Lung microvascular endothelial cell (primary cell): ENCODE measurements at places on chromosomes 13 and 19.
A peak's percentile ranks its signal among the peaks of the same experiment; 100 is the strongest.

DNA sequence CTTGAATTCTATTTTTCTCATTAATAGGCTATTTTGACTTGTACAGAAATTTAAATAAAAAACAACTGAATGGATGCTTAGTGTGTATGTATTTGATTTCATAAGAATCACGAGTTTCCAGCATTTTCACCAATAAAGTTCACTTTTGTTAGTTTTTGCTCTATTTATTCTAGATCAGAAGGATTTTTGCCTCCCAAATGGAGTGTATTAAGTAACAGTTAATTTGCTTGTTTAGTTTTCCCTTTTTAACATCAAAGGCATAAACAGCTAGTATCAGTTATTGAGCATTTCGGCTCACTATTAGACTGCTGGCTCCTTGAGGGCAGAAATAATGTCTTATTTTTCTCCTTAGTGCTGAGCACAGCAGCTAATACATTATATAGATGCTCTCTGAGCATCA lies 414.1 kb downstream of the FGF9 start:
- DNase-seq, result no peak

- DNase-seq, result no peak
Observed at GRCh38 chr19:16625163-16625958, 2.6 kb downstream of the MED26 start.

DNA sequence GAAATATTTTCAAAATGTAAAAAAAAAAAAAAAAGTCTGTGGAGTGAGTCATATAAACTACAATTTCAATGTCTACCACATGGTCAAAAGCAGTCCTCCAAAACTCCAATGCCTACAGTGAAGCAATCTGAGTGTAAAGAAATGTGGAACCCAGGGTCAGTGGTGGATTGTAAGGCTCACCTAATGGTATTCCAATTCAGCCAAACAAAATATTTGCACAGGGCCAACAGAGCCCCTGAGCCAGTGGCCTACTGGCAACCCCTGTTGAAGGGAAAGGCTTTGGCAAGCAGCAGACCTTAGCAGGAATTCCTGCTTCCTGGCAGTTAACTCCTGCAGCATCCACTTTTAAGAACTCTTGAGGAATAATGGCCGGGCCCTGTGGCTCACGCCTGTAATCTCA lies 3.4 kb downstream of the DNMT1 start:
- DNase-seq, result peak; percentile 75

GRCh38 chr13:100480676-100481075 lies 107.9 kb downstream of the GGACT start:
- no peak for DNase-seq

- no peak for DNase-seq
Observed at GRCh38 chr13:101868585-101869469, 416.4 kb downstream of the ITGBL1 start.

- no peak for DNase-seq
Observed at GRCh38 chr13:44903574-44903985, 85.7 kb downstream of the NUFIP1 start.
